ENCODE measurements at places on chromosomes 2 and 18.

GRCh38 chr2:64166637-64167420 is 22.6 kb upstream of the PELI1 start:
- no peak for DNase-seq

DNA sequence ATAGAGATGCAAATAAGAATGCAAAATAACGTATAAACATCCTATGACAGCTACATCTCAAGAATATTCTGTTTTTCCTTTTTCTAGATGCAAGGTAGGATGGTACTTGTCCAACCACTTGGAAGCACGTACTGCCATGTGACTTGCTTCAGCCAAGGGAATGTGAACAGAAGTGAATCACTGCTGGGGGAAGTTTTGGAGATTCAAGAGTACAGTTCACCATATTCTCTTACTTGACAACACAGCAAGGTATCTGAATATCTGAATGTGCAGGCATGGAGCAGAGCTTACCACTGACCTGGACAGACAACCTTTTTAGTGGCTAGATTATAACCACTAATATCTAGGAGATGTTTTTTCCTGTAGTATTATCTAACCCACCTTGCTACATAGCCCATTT is 53.0 kb downstream of the TRIP12 start:
- no peak for DNase-seq

DNA sequence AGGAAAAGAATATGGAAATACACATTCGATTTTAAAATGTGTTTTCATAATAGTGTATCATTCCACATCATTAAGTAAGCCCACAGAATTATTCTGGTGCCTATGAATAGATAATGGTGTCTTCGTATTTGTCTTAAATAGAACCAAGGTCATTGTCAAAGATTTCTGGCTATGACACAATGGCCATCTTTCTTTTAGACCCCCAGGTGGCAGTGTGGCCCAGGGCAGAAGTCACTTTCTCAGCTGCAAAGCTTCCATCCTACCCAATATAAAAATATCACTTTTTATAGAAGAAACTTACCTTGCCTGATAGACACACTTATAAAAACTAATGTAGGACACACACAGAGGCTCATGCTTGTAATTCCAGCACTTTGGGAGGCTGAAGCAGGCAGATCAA is 57.5 kb downstream of the ZRANB3 start:
- no peak for DNase-seq

DNA sequence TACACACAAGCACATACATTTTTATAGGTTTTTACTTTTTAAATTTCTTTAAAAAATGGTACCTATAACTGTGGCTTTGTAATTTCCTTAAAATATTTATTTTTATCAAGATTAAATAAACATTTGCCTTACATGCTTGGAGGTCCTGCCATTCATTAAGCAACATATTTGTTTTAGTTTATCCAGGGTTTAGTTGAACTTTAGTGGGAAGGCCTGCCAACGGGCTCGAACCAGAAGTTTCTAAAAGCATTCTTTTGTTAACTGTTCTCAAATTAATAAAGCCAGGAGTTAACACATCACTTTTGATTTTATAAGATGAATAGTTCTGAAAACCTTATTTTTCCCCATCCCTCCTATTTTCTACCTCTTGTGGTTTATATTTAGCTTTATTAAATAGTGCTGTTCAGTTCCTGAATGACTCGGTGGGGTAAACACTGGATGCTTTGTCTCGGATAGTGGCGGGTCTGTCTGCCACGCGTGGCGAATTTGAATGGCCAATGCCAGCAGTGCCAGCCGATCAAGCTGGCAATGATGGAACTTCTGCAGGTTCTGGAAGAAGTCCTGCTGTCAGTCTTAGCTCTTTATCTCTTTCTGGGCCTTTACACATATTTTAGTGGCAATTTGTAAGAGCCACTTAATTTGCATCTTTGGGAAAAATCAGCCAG is 32.2 kb downstream of the SH3YL1 start:
- DNase-seq = no peak

All from stromal cell of bone marrow (primary cell).